ENCODE measurements at places on chromosomes 3 and 15.

- DNase-seq: no peak
Observed at GRCh38 chr3:183490211-183490601, 61.8 kb upstream of the MCF2L2 start.

GRCh38 chr3:42492508-42493080 is 9.8 kb upstream of the VIPR1 start:
- DNase-seq: no peak

- DNase-seq: no peak
Observed at GRCh38 chr15:68480296-68480695, 48.3 kb upstream of the ITGA11 start.

DNA sequence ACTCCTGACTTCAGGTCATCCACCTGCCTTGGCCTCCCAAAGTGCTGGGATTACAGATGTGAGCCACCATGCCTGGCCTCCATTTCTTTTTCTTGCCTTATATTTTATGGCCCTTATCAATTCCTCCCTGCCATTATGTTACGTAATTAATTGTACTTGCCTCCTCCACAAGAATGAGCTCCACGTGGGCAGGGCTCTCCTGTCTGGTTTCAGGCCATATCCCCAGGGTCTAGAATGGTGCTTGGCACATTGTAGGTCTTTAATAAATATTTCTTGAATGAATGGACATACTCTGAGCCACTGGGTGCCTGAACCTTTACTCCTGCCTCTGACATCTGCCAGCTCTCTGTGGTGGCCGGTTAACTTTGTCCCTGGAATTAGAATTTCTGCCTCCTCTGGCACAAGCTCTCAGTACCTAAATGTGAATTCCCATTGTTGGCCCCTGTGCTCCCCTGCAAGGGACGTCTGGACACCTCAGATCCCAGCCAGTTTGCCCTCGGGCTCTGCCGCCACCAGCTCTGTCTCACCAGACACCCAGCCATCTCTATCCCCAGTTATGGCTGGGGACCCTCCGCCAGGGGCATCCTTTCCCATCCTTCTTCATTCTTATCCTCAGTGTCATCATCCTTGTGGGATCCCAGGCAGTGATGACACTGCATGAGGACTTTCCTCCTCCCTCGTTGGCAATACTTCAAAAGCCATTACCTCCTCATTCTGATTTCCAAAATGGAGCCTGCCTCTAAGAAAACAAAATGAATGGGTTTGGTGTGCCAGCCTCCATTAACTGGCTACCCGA is 165.6 kb upstream of the SMAD3 start:
- DNase-seq: no peak

DNA sequence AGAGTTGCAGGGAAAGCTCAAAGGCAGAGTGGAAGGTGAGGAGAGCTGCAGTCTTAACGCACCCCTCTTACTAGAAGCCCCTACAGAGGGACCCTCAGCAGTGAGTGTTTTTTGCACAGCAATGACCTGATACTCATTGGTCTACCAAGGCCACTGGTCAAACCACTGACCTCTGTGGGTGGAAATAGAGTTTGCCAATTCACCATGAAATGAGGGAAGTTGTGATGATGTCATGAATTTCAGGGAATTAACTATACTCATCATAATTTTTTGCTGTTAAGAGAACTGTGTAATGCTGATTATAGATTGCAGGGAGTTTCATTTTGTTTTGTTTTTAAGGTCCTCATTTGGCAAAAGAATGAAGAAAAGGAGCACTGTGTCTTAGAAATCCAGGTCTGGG is 101.7 kb upstream of the SMAD3 start:
- DNase-seq: no peak

DNA sequence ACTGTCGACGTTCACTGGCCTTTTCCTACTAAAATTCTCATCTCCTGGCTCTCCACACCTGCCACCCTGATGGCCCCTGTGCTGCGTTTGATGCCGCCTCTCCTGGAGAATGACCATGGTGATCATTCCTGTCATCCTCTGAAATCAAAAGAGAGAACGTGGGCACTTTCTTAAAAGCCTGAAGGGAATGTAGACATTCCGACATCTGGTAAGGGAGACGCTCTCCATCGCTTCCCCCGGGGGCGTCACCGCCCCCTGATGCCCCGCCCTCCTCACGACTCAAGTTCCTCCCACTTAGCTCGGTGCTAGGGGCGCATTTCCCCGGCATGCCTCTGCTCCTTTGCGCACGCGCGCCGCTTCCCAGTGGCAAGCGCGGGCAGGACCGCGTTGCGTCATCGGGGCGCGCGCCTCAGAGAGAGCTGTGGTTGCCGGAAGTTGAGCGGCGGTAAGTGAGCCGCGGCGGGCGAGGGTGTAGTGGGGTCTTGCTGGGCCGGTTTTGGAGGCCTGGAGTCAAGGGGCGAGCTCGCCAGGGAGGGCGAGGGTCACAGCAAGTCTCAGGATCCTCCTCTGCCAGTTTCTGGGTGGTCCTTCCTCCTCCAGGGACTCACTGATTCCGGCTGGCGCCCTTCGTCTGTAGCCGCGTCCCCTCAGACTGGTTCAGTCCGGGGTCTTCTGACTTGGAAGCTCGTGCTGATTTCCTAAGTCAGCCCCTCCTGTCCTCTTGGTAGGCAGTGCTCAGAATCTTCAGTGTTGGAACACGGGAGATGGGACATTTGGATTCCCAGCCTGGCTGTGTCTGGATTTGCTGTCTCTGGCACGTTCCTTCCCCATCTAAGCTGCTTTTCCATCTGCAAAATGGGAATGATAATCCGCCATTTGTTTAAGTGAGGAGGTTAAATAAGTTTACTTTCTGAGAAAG is at the start of gene ATG7:
Gene ATG7, plus strand, starts transcription at position 412 of the 919 bp plus-strand sequence. CDS start 26,299 bp downstream, outside the sequence.
- DNase-seq: peak; percentile 92

- peak; percentile 62 for DNase-seq
Observed at GRCh38 chr15:74635228-74635627, 19.6 kb downstream of the CLK3 start.

- DNase-seq: no peak
Observed at GRCh38 chr3:176814285-176814684, 383.0 kb downstream of the TBL1XR1 start.

DNA sequence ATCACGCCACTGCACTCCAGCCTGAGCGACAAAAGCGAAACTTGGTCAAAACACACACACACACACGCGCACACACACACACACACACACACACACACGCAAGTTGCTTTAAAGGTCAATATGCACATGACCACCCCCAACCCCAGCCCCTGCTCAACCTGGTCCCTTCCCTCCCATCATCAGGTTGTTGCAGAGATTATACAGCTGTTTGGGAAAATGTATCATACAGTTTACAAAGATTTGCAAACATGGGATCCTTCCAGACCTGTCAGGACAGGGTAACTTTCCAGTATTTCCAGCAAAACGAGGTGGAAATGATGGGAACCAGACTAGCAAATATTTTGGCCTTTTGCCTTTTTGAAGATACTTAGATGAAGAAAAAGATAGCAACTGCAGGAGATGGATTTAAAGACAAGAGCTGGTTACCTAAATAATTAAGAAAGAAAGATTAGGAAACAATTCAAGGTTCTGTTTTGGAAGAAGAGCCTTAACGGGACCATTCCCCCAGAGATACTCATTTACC is 80.2 kb downstream of the TNIK start:
- no peak for DNase-seq

DNA sequence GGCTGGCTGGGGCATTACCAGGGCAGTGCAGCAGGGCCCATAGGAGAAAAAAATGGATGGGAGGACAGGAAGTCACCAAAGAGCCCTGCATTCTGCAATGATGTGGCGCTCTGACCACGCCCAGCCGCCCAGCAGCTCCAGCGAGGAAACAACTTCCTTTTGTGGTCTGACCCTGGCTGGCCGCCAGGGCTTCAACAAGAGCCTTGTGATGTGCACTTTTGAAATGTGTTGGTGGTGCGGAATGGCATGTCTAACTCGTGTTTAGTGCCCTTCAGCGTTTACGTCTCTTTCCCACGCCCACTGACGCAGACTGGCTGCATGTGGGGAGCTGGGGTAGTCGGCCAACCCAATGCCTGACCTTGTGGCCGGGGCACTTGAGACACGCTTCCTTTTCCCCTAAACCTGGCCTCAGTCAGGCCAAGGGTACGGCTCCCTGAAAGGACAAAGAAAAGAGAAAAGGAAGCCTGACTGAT is 81.9 kb upstream of the CTNNB1 start:
- peak; percentile 94 for DNase-seq

DNA sequence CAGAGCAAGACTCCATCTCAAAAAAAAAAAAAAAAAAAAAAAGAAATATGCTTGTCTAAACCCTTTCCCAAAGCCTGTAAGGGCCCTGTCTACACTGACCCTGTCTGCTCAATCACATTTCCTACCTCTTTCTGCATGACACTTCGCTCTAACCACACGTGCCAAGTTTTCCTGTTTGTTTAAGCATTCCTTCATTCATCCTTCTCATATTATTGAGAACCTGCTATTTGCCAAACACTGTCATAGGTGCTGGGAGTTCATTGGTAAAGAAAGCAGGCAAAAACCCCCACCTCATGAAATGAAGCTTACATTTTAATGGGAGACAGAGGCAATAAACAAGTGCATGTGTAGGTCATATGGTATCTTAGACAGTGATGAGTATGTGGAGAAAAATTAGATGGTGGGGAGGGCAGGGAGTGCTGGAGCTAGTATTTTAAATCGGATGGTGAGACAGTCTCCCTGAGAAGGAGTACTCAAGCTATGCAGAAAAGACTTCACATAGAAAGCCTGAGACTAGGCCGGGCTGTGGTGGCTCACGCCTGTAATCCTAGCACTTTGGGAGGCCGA is 48.0 kb downstream of the B3GNT5 start:
- no peak for DNase-seq

DNA sequence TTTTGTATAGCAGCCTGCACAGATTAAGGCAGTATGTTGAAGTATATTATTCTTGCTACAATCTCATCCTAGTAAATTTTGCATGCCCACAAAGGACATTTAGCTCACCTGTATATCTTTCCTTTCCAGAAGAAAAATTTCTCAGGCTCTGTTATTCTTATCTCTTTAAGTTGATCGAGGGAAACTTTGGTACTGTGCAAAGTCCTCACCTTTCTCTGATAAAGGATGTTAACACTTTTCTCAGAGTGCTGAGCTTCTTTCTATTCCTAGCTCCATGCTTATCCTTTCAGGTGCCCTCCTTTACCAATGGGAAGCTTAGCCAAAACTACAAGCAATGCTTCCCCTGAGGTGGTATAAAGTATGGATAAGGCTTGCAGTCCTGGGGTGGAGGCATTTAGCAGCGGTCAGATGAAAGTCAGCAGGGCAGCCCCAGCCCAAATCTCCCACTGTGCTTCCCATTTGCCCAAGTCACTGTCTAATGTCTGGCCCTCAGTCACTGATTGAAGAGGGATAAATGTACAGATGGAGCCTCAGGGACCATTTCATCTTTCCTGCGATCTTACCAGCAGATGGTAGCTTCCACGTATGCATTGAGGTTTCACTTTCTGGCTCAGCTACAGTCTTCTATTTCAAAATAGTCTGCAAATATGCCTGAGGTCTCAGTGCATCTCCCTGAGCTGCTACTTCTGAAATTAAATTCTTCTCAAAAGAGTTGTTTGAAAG is 127.8 kb upstream of the P2RY1 start:
- DNase-seq: no peak

DNA sequence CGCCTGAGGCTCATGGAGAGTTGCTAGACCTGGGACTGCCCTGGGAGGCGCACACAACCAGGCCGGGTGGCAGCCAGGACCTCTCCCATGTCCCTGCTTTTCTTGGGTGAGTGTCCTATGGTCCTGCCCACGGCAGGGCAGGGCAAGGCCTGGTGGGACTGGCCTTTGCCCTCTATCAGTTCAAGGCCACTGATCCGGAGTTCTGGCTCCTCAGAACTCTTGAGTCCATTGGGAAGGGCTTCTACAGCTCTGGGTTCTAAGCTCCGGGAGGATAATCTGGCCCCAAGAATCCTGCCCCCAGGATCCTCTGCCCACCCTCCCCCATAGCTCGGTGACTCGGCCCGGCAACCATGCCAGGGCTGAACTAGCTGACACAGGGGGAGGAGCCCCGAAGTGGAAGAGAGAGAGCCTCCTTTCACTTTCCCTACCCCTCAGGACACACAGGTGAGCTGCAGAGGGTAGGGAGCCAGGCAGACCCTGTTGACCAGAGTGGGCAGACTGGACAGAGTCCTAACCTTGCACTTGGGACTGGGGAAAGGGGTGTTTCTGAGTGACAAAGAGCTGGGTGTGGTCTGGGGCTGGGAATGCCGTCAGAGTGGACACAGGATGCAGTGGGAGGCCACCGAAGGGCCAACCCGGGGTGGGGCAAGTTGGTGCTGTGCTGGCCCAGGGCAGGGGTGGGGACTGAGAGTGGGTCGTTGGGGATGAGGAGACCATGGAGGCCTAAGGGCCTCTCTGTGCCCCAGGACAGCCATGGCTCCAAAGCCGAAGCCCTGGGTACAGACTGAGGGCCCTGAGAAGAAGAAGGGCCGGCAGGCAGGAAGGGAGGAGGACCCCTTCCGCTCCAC is 664 bp downstream of the PARP3 start:
- peak; percentile 15 for DNase-seq

DNA sequence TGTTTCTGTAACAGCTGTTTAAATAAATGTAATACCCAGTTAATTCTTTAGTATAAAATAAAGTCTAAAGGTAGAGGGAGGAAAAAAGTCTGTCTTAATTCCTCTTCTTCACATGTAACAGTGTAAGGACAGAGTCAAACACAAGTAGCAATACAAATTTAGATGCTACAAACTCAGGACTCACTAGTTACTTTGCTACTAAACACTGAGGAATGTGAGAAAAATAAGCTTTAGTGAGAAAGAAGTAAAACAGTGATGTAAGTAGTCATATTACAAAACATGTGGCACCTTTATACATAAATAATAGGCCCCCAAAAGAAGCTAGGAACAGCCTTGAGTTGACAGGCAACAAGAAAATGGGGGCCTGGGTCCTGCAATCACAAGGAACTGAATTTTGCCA is 113.0 kb downstream of the TBC1D5 start:
- no peak for DNase-seq

GRCh38 chr3:169218314-169218983 is 445.1 kb downstream of the MECOM start:
- no peak for DNase-seq

GRCh38 chr3:171944118-171945016 is 95.0 kb upstream of the FNDC3B start:
- no peak for DNase-seq

- no peak for DNase-seq
Observed at GRCh38 chr3:188200481-188200880, 46.5 kb downstream of the LPP start.

- no peak for DNase-seq
Observed at GRCh38 chr15:31440754-31441311, 114.2 kb downstream of the KLF13 start.

DNA sequence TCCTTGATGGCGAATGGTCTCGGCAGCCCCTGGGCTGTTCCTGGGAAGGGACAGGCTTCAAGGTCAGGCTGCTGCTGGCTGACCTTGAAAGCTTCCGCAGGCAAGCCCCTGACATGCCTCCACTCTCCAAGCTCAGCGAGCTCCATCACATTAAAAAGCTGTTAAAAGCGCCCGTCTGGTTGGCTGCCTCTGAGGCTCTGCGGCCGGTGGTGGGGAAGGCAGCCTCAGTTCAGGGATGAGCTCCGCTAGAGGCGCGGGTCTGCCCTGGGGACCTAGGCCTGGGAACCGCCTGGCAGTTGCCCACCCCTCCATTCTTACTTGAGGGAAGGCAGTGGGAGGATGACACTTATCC is 103.8 kb downstream of the LINGO1 start:
- no peak for DNase-seq

- peak; percentile 81 for DNase-seq
Observed at GRCh38 chr3:38138349-38139190, at the start of gene MYD88. Gene MYD88 (plus strand): TSS chr3:38138661. CDS start chr3:38138701, 40 bp downstream.

- no peak for DNase-seq
Observed at GRCh38 chr3:105579439-105579838, 212.7 kb downstream of the ALCAM start.

- DNase-seq: no peak
Observed at GRCh38 chr3:165503825-165504224, 307.6 kb upstream of the SLITRK3 start.

All from T-helper 2 cell (primary cell).